Sigmoid colon (tissue), 7 donors: ENCODE measurements at places on chromosomes 4 and X. TPM values are rescaled to one million over a fixed set of nuclear protein-coding genes. Genes with fewer than 3 reads are reported as not detected.

GRCh38 chr4:112817933-112818593 lies 181.1 kb downstream of the LARP7 start:
- peak overlapping the region; percentile 82 for H3K27ac ChIP-seq
- H3K4me3 ChIP-seq = peak overlapping the region; percentile 45
- no peaks in the 10 kb centered on the region for H3K27me3 ChIP-seq
- H3K4me1 ChIP-seq = no peaks in the 10 kb centered on the region
- DNase-seq = peak; percentile 89

DNA sequence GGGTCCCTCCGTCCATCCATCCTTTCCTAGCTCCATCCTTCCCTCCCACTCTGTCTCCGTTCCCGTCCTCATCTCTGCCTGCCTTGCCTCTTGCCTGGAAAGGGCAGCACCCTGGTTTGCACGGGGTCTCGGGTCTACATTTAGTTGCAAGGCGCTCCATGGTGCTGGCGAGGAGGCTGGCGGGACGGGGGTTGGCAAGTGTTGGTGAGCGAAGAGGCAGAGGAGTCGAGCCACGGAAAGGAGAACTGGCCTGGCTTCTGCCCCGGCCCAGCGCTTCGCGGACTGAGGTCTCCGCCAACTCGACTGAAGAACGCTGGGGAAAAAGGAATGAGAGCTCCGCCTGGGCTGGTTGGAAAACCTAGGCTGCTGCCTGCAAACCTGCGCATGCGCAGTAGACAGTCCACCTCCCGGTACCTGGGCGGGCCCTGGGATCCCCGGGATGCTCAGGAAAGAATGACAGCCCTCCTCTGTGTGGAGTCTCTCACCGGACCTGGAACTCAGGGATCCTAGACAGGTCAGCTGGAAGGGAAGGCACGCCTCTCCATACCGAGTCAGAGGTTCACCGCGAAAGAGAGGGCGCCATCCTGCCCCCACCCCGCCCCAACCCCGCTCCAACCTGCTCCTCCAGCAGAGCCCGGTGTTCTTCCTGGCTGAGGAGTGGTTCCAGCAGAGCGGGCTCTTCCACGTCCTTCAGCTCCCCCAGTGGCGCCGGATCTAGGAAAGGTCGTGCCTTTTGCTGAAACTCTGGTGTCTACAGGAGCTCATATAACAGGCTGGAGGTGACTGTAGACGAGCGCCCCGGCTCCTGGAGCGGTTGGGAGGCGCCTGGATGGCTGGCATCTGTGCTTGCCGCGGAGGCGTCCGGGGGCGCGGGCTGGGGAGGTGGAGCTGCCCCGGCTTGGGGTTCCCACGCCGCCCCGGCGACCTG lies 6.0 kb downstream of the FRG2 start:
- peak overlapping the region; percentile 30 for H3K4me3 ChIP-seq
- DNase-seq = peak; percentile 62
- H3K36me3 ChIP-seq = no peaks in the 10 kb centered on the region
- H3K4me1 ChIP-seq = peaks cover 25% of the 10 kb centered on the region
- H3K27me3 ChIP-seq = peaks cover 15% of the 10 kb centered on the region

DNA sequence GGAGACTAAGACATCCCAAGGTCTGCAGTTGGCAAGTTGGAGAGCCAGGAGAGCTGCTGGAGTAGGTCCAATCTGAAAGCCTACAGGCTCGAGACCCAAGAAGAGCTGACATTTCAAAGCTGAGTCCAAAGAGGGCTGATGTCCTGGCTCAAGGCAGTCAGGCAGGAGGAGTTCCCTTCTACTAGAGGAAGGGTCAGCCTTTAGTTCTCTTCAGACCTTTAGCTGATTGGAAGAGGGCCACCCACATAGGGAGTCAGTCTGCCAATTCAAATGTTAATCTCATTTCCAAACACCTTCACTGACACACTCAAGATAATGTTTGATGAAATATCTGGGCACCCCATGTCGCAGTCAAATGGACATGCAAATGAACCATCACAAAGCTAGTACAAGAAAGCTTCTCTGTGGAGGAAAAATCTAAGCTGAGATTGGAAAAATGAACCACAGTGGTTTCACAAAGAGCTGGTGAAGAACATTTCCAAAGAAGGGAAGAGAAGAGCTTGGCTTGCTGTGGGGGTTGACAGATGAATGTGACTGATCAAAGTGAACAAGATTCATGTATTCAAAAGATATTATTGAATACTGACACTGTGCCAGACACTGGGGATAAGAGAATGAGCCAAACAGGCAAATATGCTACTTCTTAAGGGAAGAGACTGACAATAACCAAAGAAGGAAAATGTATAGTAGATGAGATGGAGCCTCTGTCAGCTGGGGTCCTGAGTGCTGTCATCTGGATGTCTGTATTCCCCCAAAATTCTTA lies 61.2 kb downstream of the STK32B start:
- H3K27ac ChIP-seq = no peak overlapping the region
- H3K4me3 ChIP-seq = no peak overlapping the region
- no peaks in the 10 kb centered on the region for H3K36me3 ChIP-seq
- no peak for DNase-seq

- no peaks in the 10 kb centered on the region for H3K4me1 ChIP-seq
- H3K4me3 ChIP-seq = no peak overlapping the region
- no peaks in the 10 kb centered on the region for H3K27me3 ChIP-seq
- H3K36me3 ChIP-seq = no peaks in the 10 kb centered on the region
Measured at GRCh38 chr4:74942251-74942917, 9.5 kb downstream of the PARM1 start.

DNA sequence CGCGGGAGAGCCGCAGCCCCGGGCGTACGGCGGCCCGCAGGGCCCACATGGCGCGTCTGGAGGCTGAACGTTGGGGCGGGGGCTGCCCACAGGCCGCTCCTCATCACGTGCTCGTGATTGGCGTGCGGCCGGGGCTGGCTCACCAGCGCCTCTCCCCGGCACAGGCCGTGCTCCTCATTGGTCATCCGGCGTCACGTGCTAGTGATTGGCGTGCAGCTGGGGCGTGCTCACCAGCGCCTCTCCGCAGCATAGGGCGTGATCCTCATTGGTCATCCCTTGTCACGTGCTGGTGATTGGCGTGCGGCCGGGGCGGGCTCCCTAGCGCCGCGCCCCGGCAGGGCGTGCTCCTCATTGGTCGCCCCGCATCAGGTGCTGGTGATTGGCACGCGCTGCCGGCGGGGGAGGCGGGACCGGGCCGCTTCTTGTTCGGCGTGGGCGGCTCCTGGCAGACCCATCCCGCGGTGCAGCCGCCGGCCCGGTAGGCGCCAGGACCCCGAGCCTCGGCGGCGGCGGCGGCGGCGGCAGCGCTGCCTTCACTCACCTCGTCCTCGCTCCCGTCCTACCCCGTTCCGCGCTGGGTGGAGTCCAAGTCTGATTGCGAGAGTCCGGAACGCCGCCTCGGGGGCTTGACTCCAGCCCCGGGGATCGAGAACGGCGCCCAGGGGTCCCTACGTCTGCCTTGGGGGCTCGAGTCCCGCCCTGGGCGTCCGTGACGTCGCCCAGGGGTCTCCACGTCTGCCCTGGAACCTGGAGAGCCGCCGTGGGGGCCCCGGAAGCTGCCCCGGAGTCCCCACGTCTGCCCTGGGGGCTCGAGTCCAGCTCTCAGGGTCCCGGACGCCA lies at the start of gene GTPBP6:
GTPBP6 (minus strand) TSS at position 58 of the 840 bp plus-strand sequence; CDS start at position 49, 9 bp downstream.
- peak within 1 kb of the TSS; percentile 96 for H3K27ac ChIP-seq
- peaks cover 12% of the 10 kb centered on the region for H3K36me3 ChIP-seq
- H3K27me3 ChIP-seq = peaks cover 13% of the 10 kb centered on the region
- H3K4me3 ChIP-seq = peak within 1 kb of the TSS; percentile 91
- peak; percentile 100 for DNase-seq

GRCh38 chr4:150599547-150599946 lies 17.6 kb downstream of the MAB21L2 start:
- no peaks in the 10 kb centered on the region for H3K36me3 ChIP-seq
- H3K4me1 ChIP-seq = peaks cover 3% of the 10 kb centered on the region
- no peak for DNase-seq
- no peak overlapping the region for H3K4me3 ChIP-seq
- no peaks in the 10 kb centered on the region for H3K27me3 ChIP-seq

Gene GBA3
- not detected for total RNA-seq

Gene OTUD6A
- not detected for total RNA-seq

Gene UGT2A1
- not detected for total RNA-seq

Gene FREM3
- total RNA-seq = not detected

Gene BEND2
- not detected for total RNA-seq

- no peak for DNase-seq
- H3K4me3 ChIP-seq = no peak overlapping the region
- no peaks in the 10 kb centered on the region for H3K36me3 ChIP-seq
Measured at GRCh38 chr4:182897601-182898478, 19.3 kb downstream of the DCTD start.

Gene VCX3A
- total RNA-seq = not detected
